ENCODE measurements at places on chromosomes 3 and 15. TPM values are rescaled to one million over a fixed set of nuclear protein-coding genes. Genes with fewer than 3 reads are reported as not detected.

LDHAL6B gene
- not detected for total RNA-seq

IMP3 gene
- 61.3 TPM for total RNA-seq

CCNL1 gene
- total RNA-seq = 128 TPM

ZBTB47 gene
- total RNA-seq = 11.8 TPM

PRTG gene
- 1.3 TPM for total RNA-seq

STRA6 gene
- not detected for total RNA-seq

TUBGCP4 gene
- total RNA-seq = 23.7 TPM

Data from left colon (tissue), 2 donors.